ENCODE measurements at places on chromosomes 2 and 18.

GRCh38 chr2:149625671-149626070 is 38.1 kb upstream of the MMADHC start:
- DNase-seq: no peak

- DNase-seq: no peak
Measured at GRCh38 chr2:117190856-117191559, 623.5 kb upstream of the DDX18 start.

DNA sequence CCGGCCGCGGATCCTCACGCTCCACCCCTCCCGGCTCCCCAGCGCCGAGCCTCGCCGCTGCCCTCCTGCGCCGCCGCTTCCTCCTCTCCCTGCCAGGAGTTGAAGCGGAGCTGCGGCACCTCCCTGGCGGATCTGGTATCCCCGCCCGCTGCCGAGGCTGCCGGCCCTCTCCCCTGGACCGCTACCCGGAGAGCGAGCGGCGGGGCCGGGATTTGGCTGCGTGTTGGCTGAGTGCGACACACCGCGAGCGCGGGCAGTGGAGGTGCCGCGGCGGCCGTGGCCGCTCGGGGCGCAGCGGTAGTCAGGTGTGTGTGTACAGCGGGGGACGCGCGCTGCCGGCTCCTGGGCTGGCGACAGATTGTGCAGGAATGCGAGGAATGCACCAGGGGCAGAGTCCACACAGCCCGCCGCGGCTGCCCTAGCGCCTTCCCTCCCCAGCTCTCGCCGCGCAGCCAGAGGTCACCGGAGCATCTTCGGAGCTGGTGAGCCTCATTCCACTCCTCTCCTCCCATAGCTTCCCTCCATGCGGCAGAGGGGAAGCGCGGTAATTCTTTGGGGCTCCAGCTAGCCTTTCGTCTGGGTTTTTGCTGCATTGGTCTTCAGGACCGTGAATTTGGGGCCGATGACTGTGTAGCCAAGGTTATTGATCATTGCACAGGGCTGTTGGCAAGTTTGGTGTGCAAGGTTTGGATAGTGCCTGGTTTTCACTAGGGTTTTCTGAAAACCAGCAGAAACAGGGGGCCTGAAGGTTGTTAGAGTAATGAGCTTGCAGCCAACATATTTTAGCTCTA is 1.3 kb downstream of the PKP4 start:
- no peak for DNase-seq

DNA sequence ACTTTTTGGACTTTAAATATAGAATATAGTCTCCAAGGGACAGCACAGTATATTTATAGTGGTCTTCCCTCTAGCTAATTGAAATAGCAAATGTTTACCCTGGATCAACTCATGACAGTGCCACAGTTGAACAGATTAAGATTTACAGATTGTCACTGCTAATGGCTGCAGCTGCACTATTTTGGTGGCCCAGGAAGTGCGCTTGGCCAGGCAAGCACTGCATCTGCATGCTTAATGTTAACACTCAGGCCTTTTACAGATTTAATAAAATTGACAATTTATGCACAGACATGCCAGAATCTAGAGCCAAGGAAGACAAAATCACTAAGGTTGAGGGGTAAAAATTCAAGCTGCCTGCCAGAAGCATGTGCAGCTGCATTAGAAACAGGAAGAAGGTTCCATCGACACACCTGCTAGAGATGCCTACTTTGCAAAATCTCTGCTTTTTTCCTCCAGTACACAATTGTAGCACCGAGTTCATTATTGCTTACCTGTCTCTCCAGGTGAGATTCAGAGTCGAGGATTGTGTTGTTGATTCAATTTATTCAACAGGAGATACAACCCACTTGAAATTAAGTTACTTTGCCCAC is 1042.3 kb upstream of the NRXN1 start:
- no peak for DNase-seq

DNA sequence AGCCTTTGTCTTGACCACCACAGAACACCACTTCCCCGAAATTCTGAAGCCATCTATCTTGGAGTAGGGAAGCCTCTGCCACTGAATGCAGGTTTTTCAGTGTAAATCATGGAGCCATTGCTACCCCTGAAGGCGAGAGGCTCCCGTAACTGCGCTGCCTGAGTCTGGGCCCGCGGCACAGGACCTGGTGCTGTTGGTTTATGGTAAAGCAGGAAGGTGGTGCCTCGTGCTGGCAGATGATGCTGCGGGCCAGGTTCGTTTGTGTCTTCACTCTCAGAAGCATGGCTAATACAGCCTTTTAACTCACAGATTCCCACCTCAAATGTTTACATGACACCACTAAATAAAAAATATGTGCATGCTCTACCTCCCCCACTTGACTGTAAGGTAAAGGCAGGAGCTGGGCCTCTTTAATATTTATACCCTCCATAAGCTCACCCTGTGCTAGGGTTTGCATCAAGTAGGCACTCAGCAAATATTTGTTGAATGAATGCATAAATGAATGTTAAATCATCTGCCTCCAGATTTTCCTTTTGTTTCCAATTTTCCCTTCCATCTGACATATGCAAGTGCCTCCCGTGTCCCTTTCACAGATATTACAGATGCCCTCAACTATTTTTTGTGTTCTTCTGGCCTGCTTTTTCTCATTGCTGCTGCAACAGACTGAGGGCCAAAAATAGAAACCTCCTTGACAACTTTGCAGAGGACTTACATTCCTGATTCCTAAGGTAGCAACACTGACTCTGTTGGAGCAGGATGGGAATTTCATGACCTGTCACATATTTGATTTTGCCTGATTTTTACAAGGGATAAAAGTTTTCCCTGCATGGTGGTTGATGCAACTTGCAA is 83.5 kb upstream of the CPO start:
- no peak for DNase-seq

DNA sequence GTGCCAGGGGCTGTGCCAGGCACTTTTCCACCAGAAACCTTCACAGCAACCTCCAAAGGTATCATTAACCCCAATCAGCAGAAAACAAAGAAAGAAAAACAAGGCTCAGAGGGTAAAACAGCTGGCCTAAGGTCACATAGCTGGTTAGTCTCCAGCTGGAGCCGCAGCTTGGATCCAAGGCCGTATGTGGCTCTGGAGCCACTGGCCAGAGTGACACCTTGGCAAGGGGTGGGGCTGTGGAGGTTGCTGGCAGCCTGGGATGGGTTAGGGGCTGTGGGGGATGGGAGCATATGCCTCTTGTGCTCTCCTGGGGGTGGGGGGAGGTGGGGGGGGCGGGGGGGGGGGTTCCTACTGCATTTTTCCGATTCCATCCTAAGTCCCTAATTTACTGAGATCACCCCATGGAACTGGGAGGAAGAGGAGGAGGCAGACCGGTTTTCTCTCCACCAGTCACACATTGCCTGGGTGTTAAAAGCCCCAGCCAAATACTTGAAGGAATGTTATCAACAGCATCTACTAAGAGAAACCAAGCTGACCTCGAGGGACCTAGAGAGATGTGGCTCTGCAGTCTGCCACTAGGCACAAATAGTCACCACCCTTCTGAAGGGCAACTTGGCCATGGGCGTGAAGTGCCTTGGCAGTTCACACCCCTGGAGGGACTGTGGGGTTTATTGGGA is 8.0 kb downstream of the HAAO start:
- no peak for DNase-seq

All from fibroblast of skin of left biceps (primary cell).